ENCODE measurements at places on chromosomes 5 and 9.

- no peak for DNase-seq
Measured at GRCh38 chr5:151168602-151169344, 11.2 kb upstream of the ANXA6 start.

GRCh38 chr9:10041726-10042229 is 571.0 kb downstream of the PTPRD start:
- DNase-seq = no peak

- no peak for DNase-seq
Measured at GRCh38 chr9:72305102-72305546, 59.9 kb downstream of the ZFAND5 start.

DNA sequence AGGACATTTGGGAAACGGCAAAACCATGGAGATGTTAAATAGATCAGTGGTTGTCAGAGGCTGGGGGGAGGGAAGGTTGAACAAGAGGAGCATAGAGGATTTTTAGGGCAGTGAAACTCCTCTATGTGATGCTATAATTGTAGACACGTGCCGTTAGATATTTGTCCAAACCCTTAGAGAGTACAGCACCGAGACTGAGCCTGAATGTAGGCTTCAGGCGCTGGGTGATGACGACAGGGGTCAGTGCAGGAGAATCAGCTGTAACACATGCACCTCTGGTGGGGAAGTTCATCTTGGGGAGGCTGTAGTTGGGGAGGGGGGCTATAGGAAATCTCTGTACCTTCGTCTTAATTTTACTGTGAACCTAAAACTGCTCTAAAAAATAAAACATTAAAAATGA is 22.2 kb upstream of the CLPTM1L start:
- no peak for DNase-seq

DNA sequence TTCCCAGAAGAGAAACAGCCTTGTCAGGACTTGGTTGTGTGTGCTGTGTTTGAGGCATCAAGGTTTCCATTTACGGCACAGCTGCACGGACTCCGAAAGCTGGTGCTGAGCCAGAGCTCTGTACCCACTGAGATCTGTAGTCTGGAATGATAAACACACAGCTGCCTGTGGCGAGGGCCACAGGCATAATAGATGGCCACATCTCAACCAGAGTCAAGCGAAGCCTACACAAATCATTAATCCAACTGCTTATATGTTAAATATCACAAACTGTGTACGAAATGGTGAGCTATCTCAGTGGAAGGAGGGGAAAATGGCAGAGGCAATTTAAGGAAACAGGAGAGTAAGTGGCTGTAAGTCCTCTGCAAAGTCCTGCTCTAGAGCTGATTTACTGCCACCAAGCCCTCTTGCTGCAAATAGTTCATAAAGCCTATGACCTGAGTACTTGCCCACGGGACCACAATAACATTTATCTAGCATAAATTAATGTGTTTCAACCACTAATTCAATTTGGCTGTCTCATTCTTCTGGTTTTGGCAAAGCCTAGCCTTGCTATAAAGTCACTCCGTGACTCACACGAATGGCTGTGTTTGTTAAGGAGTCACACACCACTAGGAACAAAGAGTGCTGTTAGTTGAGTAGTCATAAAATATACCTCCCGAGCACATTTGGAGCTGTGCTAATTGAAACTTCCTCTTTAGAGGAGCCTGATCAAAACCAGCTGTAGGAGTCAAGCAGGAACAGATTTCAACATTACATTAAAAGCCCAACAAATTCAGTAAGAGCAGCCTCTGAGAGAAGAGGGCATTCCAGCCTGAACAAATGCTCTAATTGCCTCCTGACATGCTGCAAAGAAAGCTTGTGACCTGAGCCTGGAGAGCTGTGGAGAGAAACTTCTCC is 738.6 kb upstream of the ZNF608 start:
- no peak for DNase-seq

GRCh38 chr5:179868541-179868940 is 9.9 kb upstream of the MRNIP start:
- no peak for DNase-seq

GRCh38 chr5:178586396-178586795 is 3.8 kb downstream of the COL23A1 start:
- DNase-seq = no peak

Data from neural crest cell (in vitro differentiated cells).